CD4-positive, alpha-beta T cell treated with Interleukin-1 beta for 1 hour (primary cell): ENCODE measurements at places on chromosomes 6 and 20.

DNA sequence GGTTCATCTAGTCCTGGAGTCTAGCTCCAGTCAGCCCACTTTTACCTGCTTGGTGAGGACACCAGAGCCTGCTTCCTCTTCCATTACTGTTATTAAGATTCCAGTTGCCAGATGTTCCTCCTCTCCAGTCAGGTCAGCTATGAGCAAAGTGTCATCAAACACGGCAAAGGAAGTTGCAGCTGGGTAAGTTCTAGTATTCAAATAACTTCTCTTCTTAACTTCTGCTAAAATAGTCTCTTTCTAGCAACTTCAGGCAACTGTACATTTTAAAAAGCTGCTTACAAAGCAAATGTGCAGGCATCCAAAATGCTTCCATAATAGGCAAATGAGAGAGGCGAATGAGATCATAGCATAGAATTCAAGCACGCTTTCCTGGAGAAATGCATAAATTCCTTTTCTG lies 18.4 kb upstream of the MRPS18A start:
- no peak for DNase-seq

DNA sequence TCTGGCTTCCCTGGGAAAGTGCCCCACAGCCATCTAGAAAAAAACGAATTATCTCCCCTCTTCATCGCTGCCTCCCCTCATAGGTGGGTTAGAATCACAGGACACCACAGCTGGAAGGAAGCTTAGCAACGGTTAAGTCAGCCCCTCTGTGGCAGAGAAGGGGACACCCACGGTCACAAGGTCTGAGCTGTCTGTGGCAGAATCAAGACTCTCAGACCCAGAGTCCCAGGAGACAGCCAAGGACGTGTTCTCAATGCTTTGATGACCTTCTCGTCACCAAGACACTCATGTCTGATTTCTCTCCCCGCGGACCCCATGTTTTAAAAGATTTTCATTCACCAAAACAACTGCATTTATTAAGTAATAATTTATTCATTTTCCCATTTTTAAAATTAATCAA lies 221.5 kb downstream of the NRN1 start:
- no peak for DNase-seq

DNA sequence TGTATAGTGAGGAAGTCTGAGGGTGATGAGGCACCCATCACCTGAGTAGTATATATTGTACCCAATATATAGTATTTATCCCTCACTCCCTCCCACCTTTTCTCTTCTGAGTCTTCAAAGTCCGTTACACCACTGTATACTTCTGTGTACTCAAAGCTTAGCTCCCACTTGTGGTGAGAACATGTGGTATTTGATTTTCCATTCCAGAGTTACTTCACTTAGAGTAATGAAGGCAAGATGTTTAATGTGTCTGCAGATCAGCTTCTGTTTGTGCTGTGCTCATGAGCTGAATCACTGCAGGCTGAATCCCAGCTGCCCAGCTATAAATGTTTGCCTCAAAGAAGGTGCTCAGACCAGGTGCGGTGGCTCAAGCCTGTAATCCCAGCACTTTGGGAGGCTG lies 139.3 kb upstream of the FOXA2 start:
- DNase-seq, result no peak

GRCh38 chr6:96784650-96785049 lies 52.6 kb downstream of the GPR63 start:
- no peak for DNase-seq

GRCh38 chr20:23340524-23340923 lies 10.1 kb upstream of the NXT1 start:
- peak; percentile 26 for DNase-seq
